ENCODE measurements at places on chromosomes 2 and 18. TPM values are rescaled to one million over a fixed set of nuclear protein-coding genes. Genes with fewer than 3 reads are reported as not detected.

DNA sequence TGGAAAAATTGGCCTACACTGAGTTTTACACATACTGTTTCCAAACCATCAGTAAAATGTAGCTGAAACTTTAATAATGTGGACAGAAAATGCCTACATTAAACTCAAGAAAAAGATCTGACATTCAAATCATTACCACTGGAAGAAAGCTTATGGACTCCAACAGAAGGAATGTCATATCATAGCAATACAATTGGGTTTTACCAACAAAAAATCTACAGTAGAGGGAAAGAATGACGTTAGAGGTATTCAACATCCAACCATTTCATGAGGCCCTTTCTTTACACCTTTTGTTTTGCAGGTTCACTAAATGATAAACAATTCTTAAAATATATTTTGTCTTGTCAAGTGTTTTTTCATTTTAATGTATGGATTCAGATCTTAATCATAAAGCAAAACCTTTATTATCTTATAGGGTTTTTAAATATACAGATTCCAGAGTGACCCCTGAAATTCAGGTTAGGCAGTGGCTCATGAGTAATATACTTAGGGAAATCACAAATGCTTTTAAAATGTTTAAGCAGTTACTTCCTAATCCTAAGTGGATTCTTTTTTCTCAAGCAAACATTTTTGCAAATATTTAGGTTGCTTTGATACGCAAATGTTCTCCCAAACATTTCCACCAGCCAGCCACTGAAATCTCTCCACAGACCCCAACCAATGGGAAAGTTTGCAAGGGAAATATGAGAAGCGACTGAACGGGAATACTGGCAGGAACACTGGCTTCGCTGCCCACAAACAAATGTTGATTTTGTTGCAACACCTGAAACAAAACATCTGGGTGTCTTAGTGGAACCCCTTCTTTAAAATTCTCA, 168.7 kb downstream of the TCF4 start:
- no peaks in the 10 kb centered on the region for H3K4me1 ChIP-seq
- no peaks in the 10 kb centered on the region for H3K27me3 ChIP-seq
- H3K27ac ChIP-seq = no peak overlapping the region
- H3K36me3 ChIP-seq = no peaks in the 10 kb centered on the region
- no peak for DNase-seq

DNA sequence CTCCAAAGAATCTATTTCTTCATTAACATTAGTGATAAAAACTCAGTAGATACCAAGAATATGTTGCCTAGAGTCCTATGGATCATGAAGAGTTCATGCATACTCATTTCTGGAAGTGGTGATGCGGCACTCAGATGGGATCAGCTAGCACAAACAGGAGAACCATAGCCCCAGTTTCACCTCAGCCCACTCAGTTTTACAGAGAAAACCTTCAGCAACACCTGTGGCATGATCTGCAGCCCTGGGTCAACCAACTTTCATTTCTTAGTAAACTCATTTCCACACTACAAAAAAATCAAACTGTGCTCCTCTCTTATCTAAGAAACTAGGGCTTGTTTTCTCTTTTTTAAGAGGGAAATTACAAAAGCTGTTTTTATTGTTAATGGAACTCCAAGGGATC, 569.4 kb downstream of the CCDC85A start:
- no peaks in the 10 kb centered on the region for H3K4me1 ChIP-seq
- no peaks in the 10 kb centered on the region for H3K36me3 ChIP-seq
- no peak overlapping the region for H3K4me3 ChIP-seq
- no peaks in the 10 kb centered on the region for H3K27me3 ChIP-seq
- DNase-seq = no peak

DNA sequence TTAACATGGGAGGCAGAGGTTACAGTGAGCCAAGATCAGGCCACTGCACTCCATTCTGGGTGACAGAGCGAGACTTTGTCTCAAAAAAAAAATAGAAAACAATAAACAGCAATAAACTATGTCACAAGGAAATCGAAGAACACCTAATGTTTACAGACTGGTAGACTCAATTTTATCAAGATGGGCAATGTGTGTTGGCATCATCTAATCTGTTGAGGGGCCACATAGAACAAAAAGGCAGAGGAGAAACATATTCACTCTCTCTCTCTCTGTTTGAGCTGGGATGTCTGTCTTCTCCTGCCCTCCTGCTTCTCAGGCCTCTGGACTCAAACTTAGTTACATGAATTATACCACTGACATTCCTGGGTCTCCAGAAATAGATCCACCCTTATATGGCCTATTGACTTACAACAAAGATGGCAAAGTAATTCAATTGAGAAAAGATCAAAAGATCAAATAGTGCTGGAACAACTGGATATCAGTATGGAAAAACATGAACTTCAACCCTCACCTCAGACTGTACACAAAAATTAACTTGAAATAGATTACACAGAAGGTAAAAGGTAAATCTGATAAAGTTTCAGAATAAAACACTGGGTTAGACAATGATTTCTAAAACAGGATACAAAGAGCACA, 703.8 kb upstream of the CRIM1 start:
- no peaks in the 10 kb centered on the region for H3K27me3 ChIP-seq
- no peaks in the 10 kb centered on the region for H3K4me1 ChIP-seq
- DNase-seq = no peak
- no peaks in the 10 kb centered on the region for H3K36me3 ChIP-seq
- no peak overlapping the region for H3K27ac ChIP-seq
- no peak overlapping the region for H3K4me3 ChIP-seq

DNA sequence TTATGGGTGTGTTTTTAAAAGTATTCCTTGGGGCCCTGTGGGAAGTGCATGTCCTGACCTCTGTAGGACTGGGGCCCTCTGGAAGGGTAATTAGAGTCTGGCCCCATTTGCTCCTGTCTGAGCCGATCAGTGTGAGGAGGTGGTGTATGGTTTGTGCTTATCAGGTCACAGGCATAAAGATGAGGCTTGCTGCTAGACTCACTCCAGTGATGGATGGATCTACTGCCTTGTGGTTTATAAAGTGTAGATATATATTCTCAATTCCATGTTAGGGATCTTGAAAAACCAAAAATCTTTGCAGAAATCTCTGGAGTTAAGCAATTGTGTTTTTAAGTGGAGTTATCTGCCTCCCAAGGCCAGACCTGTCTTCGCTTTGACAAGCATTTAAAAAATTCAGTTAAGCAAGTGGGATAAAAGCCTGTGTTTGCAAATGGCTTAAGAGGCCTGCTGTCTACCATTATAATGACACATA, 182.4 kb downstream of the PTPRM start:
- H3K27ac ChIP-seq = no peak overlapping the region
- no peak for DNase-seq

Gene BUB1
- 45.7 TPM for total RNA-seq

Gene COX5B
- total RNA-seq = 310 TPM

Gene SH3RF3
- total RNA-seq = 6.1 TPM

Gene CCDC102B
- total RNA-seq = 2.3 TPM

All from PC-9 (cell line).